ENCODE measurements at places on chromosomes 6 and 20. TPM values are rescaled to one million over a fixed set of nuclear protein-coding genes. Genes with fewer than 3 reads are reported as not detected.

PNPLA1 gene
- not detected for total RNA-seq

SOBP gene
- 2.3 TPM for total RNA-seq

NKAIN2 gene
- total RNA-seq = 0.06 TPM

DTNBP1 gene
- total RNA-seq = 16.4 TPM
